ENCODE measurements at places on chromosomes 6 and 20.

DNA sequence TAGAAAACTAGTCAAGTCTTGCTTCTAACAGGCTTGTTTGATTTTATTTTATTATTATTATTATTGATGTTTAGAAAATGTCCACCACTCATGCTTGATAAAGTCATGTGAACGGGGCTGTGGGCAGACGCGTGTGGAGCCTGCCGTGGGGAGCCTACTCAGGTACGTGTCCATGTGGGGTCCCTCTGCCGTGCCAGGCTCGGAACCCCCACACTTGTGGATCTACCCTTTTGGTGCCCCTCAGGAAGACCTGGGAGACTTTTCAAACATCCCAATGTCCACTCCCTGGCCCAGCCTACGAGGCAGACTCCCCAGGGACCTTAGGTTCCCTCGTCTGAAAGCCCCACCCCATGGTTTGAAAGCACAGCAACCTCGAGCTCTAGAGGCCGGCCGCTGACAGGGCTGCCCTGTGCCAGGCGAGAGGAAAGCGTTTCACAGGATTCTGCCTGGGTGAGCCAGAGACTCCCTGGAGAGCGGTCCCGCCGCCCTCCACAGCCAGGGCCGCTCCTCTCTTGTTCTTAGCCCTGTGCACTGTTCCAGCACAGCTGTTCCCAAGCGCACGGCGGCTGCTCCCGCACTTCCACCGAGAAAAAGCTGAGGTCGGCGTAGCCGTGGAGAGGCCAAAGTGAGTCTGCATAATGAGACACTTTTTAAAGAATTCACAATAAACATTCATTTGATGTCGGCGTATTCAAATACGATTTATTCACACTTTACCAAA is 249.7 kb downstream of the TTLL2 start:
- no peak for DNase-seq

DNA sequence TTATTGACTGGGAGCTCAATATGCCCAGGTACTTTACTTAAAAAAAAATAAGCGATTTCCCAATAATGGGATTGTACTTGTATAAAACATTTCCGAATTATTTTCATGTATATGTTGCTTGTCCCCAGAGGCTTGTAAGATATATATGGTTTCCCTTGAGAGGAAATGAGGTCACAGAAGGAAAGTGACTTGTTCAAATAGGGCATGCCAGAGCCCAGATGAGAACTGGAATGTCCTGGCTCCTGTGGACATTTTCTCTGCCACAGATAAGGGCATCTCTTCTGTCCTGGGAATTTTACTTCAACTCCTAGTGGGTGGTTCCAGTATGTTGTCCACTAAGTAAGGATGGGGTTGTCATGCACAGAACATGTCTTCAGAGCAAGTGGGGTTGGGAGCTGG is 63.0 kb downstream of the LYRM2 start:
- no peak for DNase-seq

- no peak for DNase-seq
Observed at GRCh38 chr6:121835662-121836061, 400.2 kb downstream of the GJA1 start.

GRCh38 chr6:117506907-117507306 is 24.4 kb downstream of the DCBLD1 start:
- no peak for DNase-seq

- DNase-seq = no peak
Observed at GRCh38 chr6:53801022-53801421, 6.2 kb downstream of the LRRC1 start.

GRCh38 chr6:35273822-35274559 is 14.5 kb downstream of the ZNF76 start:
- no peak for DNase-seq

GRCh38 chr6:105326216-105326615 is 76.7 kb downstream of the PREP start:
- no peak for DNase-seq

- no peak for DNase-seq
Observed at GRCh38 chr6:23365732-23366131, 760.3 kb upstream of the NRSN1 start.

- DNase-seq = no peak
Observed at GRCh38 chr6:89818977-89819335, 638 bp downstream of the MDN1 start.

- no peak for DNase-seq
Observed at GRCh38 chr6:120935908-120936307, 398.4 kb downstream of the TBC1D32 start.

DNA sequence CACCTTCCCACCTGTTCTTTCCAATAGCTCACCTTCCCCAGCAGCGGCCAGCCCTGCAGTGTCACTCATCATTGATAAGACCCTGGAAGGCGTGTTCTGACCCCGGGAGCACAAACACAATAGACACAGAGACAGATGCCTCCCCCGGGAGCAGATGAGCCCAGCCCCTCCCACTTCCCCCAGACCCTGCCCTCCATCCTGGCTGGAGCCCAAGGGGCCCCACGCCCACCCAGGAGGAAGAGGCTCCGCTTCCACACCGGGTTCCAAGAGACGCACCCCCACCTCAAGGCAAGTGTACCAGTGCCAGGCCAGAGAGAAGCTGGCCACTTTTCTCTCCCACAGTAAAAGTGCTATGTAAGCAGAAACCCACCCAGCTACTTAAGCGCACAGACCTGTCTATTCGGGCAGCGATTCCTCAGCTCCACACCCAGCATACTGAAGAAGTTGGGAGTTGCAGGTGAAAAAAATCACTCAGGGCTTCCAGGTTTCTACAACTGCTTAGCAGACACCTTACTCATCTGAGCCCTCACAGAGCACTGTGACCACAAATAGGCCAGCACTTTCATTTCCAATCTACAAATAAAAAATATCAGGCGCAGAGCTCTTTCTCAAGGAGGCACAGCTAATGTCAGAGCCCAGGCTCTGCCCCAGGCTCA is 93.4 kb upstream of the NXT1 start:
- DNase-seq = no peak

DNA sequence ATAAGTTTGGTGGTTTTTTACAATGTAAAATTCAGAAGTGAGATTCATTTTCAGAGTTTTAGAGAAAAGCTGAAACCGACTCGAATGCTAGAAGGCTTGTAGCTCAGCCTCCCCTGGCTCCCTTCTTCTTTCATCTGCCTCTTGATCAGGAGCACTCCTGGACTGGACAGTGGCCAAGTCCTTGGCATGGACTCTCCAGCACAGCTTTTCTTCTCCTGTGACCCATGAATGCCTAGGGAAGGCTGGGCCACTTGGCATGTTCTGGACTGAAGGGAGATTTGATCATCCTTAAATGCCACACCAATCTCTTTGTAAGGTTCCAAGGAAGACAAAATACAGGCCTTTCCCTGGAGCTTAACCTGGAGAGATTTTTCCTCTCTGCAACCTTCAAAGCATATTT is 384.0 kb upstream of the SASH1 start:
- DNase-seq = no peak

- DNase-seq = no peak
Observed at GRCh38 chr6:169953686-169954085, 202.3 kb downstream of the ERMARD start.

GRCh38 chr20:11890331-11891076 is 27.2 kb upstream of the BTBD3 start:
- no peak for DNase-seq

DNA sequence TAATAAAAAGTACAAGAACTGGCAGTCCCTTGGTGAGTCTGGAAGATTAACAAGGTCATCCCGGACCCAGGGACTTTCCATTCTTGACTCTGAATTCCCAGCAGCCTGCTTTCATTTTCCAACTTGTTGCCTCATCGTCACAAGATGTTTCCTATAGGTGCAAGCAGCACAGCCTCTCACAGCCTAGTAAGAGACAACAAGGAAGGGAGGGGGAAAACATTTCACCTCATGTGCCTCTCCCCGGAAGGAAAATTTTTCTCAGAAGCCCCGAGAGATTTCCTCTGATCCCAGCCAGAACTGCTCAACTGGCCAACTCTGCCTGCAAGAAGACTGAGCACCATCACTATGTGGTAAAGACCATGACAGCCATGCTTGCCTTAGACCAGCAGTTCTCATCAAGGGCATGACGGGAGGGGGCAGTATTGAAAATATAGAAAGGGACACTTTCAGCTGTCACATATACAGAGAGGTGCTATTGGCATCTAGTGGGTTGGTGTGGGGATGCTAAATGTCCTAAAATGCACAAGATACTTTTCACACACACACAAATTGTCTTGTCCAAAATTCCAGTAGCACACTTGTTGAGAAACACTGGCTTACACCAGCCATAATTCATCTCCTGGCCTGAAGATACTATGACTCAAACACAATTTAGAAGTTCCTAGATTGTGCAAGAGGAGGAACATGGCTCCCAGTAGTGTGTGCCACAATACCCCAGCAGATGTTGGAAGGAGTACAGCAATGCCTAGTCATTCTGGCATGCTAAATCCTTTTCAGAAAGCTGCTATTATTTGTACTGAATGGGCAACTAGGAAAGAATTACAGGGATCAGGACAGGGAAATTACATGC is 10.8 kb upstream of the WTAP start:
- no peak for DNase-seq

DNA sequence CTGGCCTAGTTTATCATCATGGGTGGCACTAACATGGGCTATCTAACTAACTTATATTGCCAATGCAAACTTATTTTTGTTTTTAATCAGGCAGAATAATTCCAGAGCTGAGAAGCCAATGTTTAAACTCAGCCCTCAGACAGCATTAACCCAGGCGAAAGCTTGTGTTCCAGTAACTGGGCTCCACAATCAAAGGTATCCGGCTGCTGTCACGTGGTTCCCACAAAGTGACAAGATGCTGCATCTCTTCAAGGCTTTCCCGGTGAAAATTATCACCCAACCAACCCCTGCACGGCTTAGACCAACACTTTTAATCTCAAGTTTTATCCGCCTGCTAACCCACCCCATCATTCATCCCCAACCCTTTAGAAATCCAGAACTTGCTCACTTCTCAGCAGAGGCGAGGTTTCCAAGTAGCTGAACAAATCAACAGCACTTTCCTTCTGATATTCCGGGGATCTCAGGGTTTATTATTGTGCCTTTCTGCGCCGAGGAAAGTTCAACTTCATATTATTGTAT is 885 bp downstream of the MTCL3 start:
- DNase-seq = no peak

DNA sequence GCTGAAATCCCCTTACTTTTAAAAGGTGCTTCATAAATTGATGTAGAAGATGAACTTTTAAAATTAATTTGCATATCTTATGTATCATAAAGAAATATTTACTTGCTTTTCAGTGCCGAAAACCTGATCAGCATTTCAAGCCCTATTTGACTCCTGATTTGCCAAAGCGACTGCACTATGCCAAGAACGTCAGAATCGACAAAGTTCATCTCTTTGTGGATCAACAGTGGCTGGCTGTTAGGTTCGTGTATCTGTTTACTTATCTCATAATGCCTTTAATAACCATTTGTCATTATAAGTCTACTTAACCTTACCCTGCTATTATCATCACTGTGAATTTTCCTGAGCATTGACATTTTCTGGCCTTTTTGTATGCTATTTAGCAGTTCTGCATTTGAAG is 7.8 kb downstream of the OR2A4 start:
- DNase-seq = no peak

- DNase-seq = no peak
Observed at GRCh38 chr6:85945459-85946185, 302.9 kb upstream of the SYNCRIP start.

- no peak for DNase-seq
Observed at GRCh38 chr6:14910692-14911547, 334.9 kb upstream of the JARID2 start.

- no peak for DNase-seq
Observed at GRCh38 chr6:24080711-24081110, 45.3 kb upstream of the NRSN1 start.

DNA sequence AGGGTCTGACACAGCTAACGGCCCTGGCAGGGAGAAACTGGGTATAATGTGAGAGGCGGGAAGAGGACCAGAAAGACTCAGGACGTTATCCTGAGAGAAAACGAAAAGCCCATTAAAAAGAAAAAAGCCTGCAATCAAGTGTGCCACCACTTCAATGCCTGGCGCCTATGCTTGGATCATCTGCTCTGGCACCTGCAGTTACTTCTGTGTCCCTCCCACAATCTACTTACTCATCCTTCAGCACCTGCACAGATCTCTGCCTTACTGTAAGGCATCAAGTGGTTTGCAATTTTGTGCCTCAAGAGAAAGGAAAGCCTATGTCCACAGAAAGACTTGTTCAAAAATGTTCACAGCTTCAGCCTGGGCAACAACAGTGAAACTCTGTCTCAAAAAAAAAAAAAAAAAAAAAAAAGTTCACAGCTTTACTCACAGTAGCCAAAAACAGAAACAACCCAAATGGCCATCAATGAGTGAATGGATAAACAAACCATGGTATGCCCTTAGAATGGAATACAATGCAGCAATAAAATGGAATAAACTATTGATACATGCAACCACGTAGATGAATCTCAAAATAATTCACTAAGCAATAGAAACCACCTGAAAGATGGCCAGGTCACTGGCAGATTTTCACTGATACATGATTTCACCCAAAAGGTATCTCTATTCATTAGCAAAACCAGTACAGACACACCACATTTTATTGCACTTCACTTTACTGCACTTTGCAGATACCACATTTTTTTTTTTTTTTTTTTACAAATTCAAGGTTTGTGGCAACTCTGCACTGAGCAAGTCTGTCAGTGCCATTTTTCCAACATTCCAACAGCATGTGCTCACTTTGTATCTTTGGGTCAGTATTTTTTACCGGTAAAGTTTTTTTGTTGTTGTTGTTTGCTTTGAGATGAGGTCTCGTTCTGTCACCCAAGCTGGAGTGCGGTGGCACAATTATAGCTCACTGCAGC is 48.6 kb downstream of the ABHD12 start:
- DNase-seq = no peak

- no peak for DNase-seq
Observed at GRCh38 chr6:21444711-21445260, 148.8 kb upstream of the SOX4 start.

- DNase-seq = no peak
Observed at GRCh38 chr20:53917145-53918019, 153.0 kb downstream of the BCAS1 start.

DNA sequence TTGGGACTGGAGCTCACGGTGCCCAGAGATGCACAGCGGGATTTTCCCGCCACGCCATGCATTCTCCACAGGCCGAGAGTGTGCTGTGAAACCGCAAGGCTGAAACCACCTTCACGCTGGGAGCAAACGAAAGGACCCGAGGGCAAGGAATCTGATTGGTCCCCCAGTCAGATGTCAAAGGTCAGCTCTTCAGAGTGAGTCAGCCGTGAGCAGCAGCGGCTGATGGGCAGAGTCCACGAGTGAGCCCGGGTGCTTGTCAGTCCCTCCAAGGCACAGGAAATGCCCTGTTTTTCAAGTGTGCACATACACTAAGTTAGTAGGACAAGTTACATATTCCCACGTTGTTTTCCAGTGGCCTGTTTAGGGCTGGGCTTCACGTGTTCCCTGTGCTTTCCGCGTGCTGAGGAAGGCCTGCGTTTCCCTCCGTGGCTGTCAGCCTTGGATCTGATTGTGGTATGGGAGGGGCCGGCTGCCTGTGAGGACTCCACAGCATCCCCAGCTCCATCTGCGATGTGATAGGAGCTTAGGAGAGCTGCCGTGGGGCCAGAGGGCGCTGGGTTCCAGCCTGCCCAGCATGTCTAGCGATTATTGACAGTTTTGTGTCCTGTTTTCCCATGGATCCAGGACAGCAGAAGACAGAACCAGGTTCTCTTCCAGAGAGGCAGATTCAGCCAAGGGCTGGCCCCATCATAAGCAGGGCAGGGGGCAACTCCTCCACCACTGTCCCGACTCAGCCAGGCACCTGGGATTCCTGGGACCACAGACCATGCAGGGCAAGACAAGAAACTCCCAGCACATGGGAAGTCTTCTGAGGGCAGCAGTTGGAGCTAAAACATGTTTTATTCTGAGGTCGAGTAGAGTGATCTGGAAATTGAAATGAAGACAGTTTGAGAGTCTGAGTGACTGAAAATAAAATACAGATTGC is 38.2 kb upstream of the FRMD1 start:
- DNase-seq = no peak
